ENCODE measurements at places on chromosomes 13 and 19. TPM values are rescaled to one million over a fixed set of nuclear protein-coding genes. Genes with fewer than 3 reads are reported as not detected.

COPE gene
- 207 TPM for total RNA-seq

ZNF829 gene
- total RNA-seq: 6.2 TPM

ZNF835 gene
- 0.46 TPM for total RNA-seq

ZNF738 gene
- total RNA-seq: 6.3 TPM

LRG1 gene
- not detected for total RNA-seq

ZNF665 gene
- 1.5 TPM for total RNA-seq

ZNF285 gene
- 0.25 TPM for total RNA-seq

MISP gene
- total RNA-seq: not detected

SNRPA gene
- 88.2 TPM for total RNA-seq

BICRA gene
- total RNA-seq: 20.7 TPM

GGACT gene
- total RNA-seq: 1.1 TPM

N4BP2L2 gene
- total RNA-seq: 149 TPM

LPAR6 gene
- 5.7 TPM for total RNA-seq

TTYH1 gene
- total RNA-seq: not detected

ZNF554 gene
- total RNA-seq: 2.7 TPM

RINL gene
- 18.4 TPM for total RNA-seq

SELENOV gene
- total RNA-seq: not detected

N4BP2L1 gene
- total RNA-seq: 53.2 TPM

TRPC4 gene
- total RNA-seq: not detected

TNFSF13B gene
- 1.3 TPM for total RNA-seq

ICAM4 gene
- total RNA-seq: not detected

NAT14 gene
- 10.0 TPM for total RNA-seq

PRDX2 gene
- 59.1 TPM for total RNA-seq

PSMD8 gene
- 75.1 TPM for total RNA-seq

TUBA3C gene
- not detected for total RNA-seq

ZSCAN4 gene
- total RNA-seq: not detected

PLIN5 gene
- 0.53 TPM for total RNA-seq

PDE4C gene
- not detected for total RNA-seq

ZNF98 gene
- not detected for total RNA-seq

NACC1 gene
- 16.8 TPM for total RNA-seq

PRRG2 gene
- 1.4 TPM for total RNA-seq

PDX1 gene
- total RNA-seq: not detected

TMEM238 gene
- 12.9 TPM for total RNA-seq

CPT1C gene
- 0.65 TPM for total RNA-seq

TECR gene
- 300 TPM for total RNA-seq

SIGLEC11 gene
- not detected for total RNA-seq

KBTBD7 gene
- 2.3 TPM for total RNA-seq

ERF gene
- 95.1 TPM for total RNA-seq

FUT2 gene
- not detected for total RNA-seq

CEACAM8 gene
- not detected for total RNA-seq

SOX21 gene
- not detected for total RNA-seq

RNF126 gene
- 99.7 TPM for total RNA-seq

ZNF536 gene
- not detected for total RNA-seq

SMIM44 gene
- not detected for total RNA-seq

DMKN gene
- 1.5 TPM for total RNA-seq

SIGLEC9 gene
- 0.54 TPM for total RNA-seq

ATP8B3 gene
- total RNA-seq: 2.9 TPM

A1BG gene
- 29.3 TPM for total RNA-seq

SYNGR4 gene
- not detected for total RNA-seq

CEACAM3 gene
- not detected for total RNA-seq

C19orf38 gene
- total RNA-seq: not detected

KLK2 gene
- not detected for total RNA-seq

MYO16 gene
- total RNA-seq: 0.08 TPM

ACP7 gene
- not detected for total RNA-seq

FAM216B gene
- total RNA-seq: not detected

FBXO17 gene
- total RNA-seq: not detected
